Progenitor cell of endocrine pancreas (in vitro differentiated cells): ENCODE measurements at places on chromosomes 11 and 22. TPM values are rescaled to one million over a fixed set of nuclear protein-coding genes. Genes with fewer than 3 reads are reported as not detected.
A peak's percentile ranks its signal among the peaks of the same experiment; 100 is the strongest.

The SAA4 gene
- total RNA-seq = not detected in 2 replicates

The HEPHL1 gene
- not detected in 2 replicates for total RNA-seq

The CLCF1 gene
- total RNA-seq = 5.4 and 6.9 TPM in 2 replicates

The VPREB1 gene
- not detected in 2 replicates for total RNA-seq

The CRYBB3 gene
- total RNA-seq = 0.49 and 1.0 TPM in 2 replicates

The BCO2 gene
- 3.0 and 3.6 TPM in 2 replicates for total RNA-seq

The POU2AF1 gene
- total RNA-seq = 0.43 and 0.58 TPM in 2 replicates

The DGAT2 gene
- total RNA-seq = 1.2 and 1.4 TPM in 2 replicates

The KRTAP5-9 gene
- 0.26 and 0.53 TPM in 2 replicates for total RNA-seq

The TRIM6 gene
- 5.4 and 5.8 TPM in 2 replicates for total RNA-seq

GRCh38 chr11:94546162-94546470 lies 2.4 kb downstream of the FUT4 start:
- DNase-seq = no peak

GRCh38 chr11:62061356-62062222 lies 62.2 kb upstream of the INCENP start:
- no peak for DNase-seq

DNA sequence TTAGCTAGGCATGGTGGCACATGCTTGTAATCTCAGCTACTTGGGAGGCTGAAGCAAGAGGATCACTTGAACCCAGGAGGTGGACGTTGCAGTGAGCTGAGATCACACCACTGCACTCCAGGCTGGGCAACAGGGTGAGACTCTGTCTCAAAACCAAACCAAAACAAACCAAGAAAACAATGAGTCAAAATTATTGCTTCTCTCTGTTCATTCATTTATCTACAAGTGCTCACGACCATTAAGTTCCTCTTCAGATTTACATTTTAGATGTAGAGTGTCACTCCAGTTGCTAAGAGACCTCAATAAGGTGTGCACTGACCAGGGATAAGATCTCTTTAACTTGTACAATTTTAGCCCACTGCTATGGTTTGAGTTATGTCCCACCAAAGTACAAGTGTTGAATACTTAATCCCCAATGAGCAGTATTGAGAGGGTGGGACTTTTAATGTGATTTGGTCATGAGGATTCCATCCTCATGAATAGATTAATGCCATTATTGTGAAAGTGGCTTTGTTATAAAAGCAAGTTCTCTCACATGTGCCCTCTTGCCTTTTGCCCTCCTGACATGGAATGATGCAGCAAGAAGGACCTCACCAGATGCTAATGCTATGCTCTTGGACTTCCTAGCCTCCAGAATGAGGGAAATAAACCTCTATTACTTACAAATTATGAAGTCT lies 7.8 kb downstream of the HNRNPUL2 start:
- no peak for DNase-seq

GRCh38 chr11:14773755-14774154 lies 118.3 kb downstream of the CYP2R1 start:
- no peak for DNase-seq

- DNase-seq = no peak
Observed at GRCh38 chr11:77074205-77074604, 7.4 kb downstream of the CAPN5 start.

- no peak for DNase-seq
Observed at GRCh38 chr11:66068923-66069714, 953 bp upstream of the PACS1 start.

DNA sequence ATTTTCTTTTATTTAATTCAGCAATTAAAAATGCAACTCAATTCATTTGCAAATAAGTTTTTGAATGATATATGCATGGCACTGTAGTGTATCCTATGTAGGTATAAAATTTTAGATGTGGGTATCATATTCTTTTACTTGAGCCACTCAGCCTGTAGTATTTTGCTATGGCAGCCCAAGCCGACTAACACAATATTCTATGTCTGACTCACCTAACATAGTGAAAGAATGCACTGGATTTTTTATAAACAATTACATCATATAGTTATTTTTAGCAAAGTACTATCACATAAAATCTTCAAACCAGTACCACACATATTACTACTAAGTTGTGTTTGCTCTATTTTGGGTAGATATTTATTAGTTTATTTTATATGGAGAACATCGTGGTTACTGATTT lies 21.9 kb upstream of the GRIA4 start:
- no peak for DNase-seq

DNA sequence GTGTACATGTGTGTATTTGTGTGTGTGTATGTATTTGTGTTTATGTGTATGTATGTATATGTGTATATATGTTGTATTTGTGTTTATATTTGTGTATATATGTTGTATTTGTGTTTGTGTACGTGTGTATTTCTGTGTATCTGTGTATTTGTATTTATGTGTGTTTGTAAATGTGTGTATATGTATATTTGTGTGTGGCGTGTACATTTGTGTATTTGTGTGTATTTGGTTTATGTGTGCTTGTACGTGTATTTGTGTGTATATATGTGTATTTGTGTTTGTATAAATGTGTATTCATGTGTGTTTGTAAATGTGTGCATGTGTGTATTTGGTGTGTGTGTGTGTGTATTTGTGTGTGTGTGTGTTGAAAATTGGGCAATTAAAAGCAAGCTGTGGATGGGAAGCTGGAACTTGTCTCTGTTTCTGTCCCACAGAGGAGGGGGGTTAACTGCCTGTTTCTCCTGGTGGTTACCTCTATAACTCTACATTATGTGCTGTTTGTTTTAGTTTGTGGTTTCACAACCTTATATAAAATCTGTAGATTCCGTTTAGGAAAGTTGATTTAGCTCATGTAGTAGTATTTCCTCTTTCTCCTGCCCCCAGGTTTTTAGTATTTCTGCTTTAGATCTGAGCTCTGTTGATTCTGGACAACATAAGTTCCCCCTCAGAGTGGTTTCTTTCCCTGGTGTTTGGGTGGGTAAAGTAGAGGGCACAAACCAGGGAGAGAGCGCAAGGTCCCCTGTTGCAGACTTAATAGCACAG lies 28.9 kb downstream of the AP2A2 start:
- no peak for DNase-seq

- DNase-seq = no peak
Observed at GRCh38 chr11:70233511-70233934, 30.4 kb downstream of the FADD start.

GRCh38 chr11:4441515-4441914 lies 7.6 kb upstream of the OR52K2 start:
- DNase-seq = no peak

- DNase-seq = peak; percentile 46
Observed at GRCh38 chr11:14974515-14975251, 2.5 kb upstream of the CALCA start.

GRCh38 chr11:85951428-85952107 lies 96.4 kb downstream of the CCDC83 start:
- DNase-seq = no peak

GRCh38 chr22:39240831-39241793 lies 3.7 kb downstream of the PDGFB start:
- no peak for DNase-seq

DNA sequence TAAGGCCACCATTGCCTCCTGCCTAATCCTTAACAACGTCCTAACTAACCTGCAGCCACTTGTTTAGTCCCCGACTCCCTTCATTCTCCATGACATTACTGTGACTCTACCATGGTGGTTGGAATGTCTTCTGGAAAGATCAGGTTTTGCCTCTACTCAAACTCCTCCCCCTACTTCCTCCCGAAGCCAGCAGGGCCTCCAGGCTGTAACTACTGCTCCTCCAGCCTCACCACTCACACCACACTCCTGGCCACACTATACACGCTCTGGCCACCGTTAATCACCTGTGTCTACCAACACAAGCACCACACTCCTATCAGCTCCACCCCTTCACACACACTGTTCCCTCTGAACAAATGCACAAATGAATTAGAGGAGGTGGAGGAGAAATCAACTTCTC lies 69.2 kb downstream of the PACSIN2 start:
- no peak for DNase-seq

GRCh38 chr11:119223856-119224255 lies 17.7 kb downstream of the CBL start:
- DNase-seq = no peak

- DNase-seq = no peak
Observed at GRCh38 chr11:108873310-108873709, 208.4 kb downstream of the DDX10 start.

GRCh38 chr22:20507253-20508066 lies at the start of gene MED15:
MED15 (plus strand) TSS chr22:20507610; CDS start chr22:20507679, 69 bp downstream.
- DNase-seq = peak; percentile 75

GRCh38 chr11:122984186-122985011 lies 2.8 kb upstream of the BSX start:
- no peak for DNase-seq

- DNase-seq = no peak
Observed at GRCh38 chr11:68843052-68843561, 1.4 kb upstream of the CPT1A start.

GRCh38 chr11:113409526-113409925 lies 21.9 kb downstream of the ANKK1 start:
- DNase-seq = no peak

DNA sequence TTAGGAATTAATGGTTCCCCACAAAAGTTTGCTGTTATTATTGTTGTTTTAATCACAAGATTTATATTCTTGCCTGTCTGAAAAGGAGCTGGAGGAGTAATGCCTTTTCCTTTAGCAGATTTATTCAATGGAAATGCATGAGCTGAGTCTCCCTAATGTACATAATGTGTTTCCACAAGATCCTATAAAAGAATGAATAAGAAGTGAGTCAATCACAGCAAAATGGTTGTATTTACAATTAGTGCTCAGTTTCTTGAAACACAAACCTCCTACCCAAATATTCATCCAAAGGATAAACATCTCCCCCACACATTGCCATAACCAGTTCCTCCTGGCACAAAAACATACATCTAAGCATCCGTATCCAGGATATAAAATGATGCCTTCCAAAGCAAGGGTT lies 33.3 kb downstream of the ME3 start:
- DNase-seq = no peak

DNA sequence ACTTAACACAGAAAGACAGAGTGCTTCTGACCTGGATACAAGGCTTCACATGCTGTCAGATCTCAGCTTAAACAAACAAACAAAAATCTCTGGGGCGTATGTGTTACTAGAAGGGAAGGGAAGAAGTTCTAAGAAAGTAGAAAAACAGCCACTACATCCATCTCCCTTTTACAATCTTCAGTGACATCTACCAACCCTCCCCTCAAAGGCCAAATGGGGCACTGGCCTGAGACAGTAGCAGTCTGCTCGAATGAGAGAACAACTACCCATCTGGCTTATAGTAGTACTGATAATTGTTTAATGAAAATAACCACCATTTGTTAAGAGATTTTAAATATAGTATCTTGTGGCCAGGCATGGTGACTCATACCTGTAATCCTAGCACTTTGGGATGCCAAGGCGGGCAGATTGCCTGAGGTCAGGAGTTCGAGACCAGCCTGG lies 29.4 kb downstream of the CCDC83 start:
- DNase-seq = no peak

- no peak for DNase-seq
Observed at GRCh38 chr11:35800970-35801953, 138.7 kb downstream of the TRIM44 start.

DNA sequence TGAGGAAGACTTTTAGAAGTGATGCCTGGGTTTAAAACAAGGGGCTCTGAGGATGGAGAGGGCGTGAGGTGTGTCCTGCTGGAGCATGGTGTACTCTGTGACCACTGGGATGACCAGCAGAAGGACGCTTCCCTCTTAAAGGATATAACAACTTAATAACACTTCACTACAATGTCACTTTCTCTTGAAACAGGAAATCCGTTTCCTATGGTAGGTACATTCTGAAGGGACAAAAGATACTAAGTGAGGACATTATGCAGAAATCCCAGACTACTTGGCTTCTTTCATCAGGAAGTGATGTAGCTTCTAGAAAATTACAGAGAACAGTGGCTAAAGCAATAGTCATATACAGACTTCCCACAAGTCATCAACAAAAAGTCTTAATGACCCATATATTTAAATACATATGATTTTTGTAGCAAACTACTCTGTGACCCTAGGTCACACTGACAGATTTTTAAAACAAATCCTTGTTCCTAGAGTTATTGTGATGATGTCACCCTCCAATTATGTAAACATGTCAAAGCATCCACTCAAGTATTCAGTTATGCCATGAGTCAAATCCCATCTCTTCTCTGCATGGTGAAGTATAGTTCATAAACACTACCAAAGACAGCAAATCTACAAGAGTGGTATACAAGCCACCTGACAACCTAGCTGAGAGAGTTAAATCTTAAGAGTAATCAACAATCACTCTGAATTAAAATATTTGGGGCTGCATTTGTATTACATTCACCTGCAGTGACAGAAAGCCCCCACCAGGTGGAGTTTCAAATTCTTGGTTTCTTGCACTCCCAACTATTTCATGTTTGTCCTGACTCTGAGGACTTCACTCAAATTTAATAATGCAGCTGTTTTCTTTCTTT lies 32.8 kb downstream of the PITPNB start:
- no peak for DNase-seq

DNA sequence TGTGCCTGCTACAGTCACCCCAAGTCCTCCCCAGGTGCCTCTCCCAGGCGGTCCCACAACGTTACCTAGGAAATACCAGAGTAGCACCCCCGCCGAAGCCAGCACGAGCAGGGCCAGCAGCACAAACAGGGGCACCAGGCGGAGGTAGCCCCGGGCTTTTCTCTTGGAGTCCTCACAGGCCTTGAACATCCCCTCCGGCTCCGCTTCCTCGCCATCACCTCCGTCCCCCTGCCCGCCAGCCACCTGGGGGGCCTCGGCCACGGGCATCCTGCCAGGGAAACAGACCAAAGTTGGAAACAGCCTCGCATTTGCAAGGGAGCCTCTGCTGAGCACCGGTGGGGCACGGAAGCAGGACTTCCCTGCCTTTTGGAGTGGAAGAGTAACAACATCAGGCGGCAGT lies 6.4 kb downstream of the TMPRSS6 start:
- no peak for DNase-seq

DNA sequence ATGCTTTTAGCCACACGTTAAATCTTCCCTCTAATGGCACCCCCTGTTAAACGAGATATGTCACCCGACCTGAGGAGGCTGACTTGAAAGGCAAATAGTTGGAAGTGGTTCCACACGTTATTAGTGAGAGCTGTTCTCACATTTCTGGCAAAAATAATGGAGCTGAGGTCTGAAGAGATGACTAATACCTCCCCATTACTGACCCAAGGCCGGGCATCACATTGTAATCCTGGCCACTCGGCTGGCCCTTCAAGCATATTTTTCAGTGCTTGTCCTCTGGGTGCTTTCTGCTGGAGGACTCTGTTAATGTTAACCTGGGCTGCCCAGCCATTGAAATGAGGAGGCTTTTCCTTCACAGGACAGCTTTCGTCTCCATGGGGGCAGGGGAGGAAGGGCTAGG lies 260.0 kb upstream of the CADM1 start:
- DNase-seq = no peak

GRCh38 chr22:27542602-27543001 lies 259.0 kb downstream of the MN1 start:
- no peak for DNase-seq

DNA sequence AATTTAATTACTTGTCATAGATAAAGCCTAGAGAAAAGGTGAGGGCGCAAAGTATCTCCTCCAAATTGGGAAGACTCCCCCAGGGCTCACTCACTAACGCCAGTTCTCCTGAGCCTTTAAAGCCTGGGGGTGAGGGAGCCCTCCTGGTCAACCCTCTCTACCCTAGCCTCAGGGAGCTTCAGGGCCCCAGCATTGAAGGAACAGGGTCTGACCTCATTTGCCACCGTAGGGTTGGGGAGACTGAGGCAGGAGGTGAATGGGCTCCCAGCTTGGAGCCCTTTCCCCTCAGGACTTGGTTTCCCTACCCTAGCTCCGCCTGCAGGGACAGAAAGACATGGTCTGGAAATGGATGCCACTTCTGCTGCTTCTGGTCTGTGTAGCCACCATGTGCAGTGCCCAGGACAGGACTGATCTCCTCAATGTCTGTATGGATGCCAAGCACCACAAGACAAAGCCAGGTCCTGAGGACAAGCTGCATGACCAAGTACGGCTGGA lies 1.7 kb downstream of the FOLR2 start:
- no peak for DNase-seq
